Activated CD4-positive, alpha-beta memory T cell treated with anti-CD3 and anti-CD28 coated beads, Interleukin-2, amount 10 ng/mL, durations not matched to agents 7 days and 5 days (primary cell): ENCODE measurements at places on chromosomes 2 and 18. TPM values are rescaled to one million over a fixed set of nuclear protein-coding genes. Genes with fewer than 3 reads are reported as not detected.
A peak's percentile ranks its signal among the peaks of the same experiment; 100 is the strongest.

RSAD2 gene
- total RNA-seq: 119 TPM

RAPGEF4 gene
- total RNA-seq: 0.23 TPM

GLI2 gene
- total RNA-seq: 0.75 TPM

CHRND gene
- not detected for total RNA-seq

GKN2 gene
- total RNA-seq: not detected

MAP2 gene
- total RNA-seq: not detected

COPS8 gene
- total RNA-seq: 44.0 TPM

CAMKMT gene
- 11.6 TPM for total RNA-seq

CCDC148 gene
- not detected for total RNA-seq

GRB14 gene
- not detected for total RNA-seq

ATP5MC3 gene
- 210 TPM for total RNA-seq

LOXL3 gene
- total RNA-seq: 0.70 TPM

M1AP gene
- not detected for total RNA-seq

TMEM37 gene
- total RNA-seq: not detected

- DNase-seq: no peak
- no peak overlapping the region for H3K27ac ChIP-seq
- no peak overlapping the region for H3K4me3 ChIP-seq
Observed at GRCh38 chr2:120958623-120959366, 223.1 kb downstream of the GLI2 start.

DNA sequence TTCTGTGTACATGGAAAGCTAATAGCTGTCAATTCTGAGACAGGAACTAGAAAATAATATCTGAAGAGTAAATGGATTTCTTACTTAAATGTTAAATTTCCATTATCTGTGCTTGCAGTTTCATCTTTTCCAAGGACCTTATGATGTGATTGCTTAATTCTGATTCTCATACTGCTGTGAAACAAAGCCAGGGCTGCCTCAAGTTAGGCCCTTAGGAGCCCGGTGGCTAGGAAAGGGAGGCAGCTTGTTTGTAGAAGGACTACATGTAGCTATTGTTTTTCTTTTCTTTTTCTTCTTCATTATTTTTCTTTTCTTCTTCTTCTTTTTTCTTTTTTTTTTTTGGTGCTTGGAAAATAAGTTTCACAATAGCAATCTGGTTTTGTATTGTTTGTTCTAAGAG lies 50.5 kb downstream of the XRCC5 start:
- no peaks in the 10 kb centered on the region for H3K27me3 ChIP-seq
- no peak overlapping the region for H3K4me3 ChIP-seq

GRCh38 chr2:168853471-168853870 lies 36.8 kb downstream of the SPC25 start:
- DNase-seq: no peak
- no peak overlapping the region for H3K27ac ChIP-seq
- no peaks in the 10 kb centered on the region for H3K27me3 ChIP-seq

GRCh38 chr2:73217160-73217559 lies 3.1 kb downstream of the SMYD5 start:
- no peak overlapping the region for H3K4me3 ChIP-seq
- DNase-seq: no peak
- H3K27ac ChIP-seq: no peak overlapping the region

- no peak overlapping the region for H3K27ac ChIP-seq
- no peaks in the 10 kb centered on the region for H3K27me3 ChIP-seq
- DNase-seq: no peak
- H3K4me3 ChIP-seq: no peak overlapping the region
Observed at GRCh38 chr2:109066501-109066900, 62.5 kb upstream of the SH3RF3 start.

GRCh38 chr18:14921031-14921430 lies 173.1 kb downstream of the ANKRD30B start:
- H3K27ac ChIP-seq: no peak overlapping the region
- H3K27me3 ChIP-seq: no peaks in the 10 kb centered on the region
- H3K36me3 ChIP-seq: no peaks in the 10 kb centered on the region
- no peak overlapping the region for H3K4me3 ChIP-seq
- no peak for DNase-seq

DNA sequence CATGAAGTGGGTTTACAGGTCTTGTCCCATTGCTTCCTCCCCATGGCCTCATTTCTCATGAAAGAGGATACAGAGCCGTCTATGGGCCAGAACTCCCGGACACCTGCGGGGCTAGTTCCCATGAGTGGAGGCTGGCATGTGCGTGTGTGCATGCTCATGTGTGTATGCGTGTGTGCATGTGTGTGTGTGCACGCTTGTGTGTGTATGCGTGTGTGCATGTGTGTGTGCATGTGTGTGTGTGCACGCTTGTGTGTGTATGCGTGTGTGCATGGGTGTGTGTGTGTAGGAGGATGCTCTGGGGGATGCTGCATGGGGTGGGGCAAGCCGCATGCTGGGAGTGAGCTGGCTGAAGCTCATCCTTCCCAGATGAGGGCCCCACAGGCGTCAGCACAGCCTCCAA lies 20.8 kb downstream of the INHBB start:
- no peaks in the 10 kb centered on the region for H3K4me1 ChIP-seq
- no peaks in the 10 kb centered on the region for H3K36me3 ChIP-seq
- H3K27me3 ChIP-seq: peaks cover 19% of the 10 kb centered on the region
- DNase-seq: no peak
- no peak overlapping the region for H3K27ac ChIP-seq

- H3K4me3 ChIP-seq: no peak overlapping the region
- no peak overlapping the region for H3K27ac ChIP-seq
- DNase-seq: peak; percentile 12
- H3K36me3 ChIP-seq: no peaks in the 10 kb centered on the region
Observed at GRCh38 chr2:20450201-20450999, 3.5 kb downstream of the RHOB start.

DNA sequence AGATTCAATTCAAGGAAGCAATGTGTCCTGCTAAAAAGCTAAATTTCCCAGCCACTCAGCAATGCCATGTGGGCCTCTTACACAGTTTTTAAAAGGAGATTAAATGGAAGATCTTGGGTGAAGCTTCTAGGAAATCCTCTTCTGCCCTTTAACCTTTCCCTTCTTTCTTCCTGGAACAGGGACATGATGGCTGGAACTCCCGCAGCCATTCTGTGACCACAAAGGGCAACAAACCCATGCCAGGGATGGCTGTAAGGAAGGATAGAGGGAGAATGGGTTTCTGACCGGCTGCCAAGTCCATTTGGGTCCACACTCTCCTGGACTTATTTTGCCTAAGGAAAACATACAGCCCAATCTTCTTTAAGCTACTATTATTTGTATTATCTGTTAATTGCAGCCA lies 52.6 kb upstream of the ASAP2 start:
- no peaks in the 10 kb centered on the region for H3K4me1 ChIP-seq
- DNase-seq: no peak
- H3K27me3 ChIP-seq: peaks cover 22% of the 10 kb centered on the region
- H3K36me3 ChIP-seq: no peaks in the 10 kb centered on the region
- H3K27ac ChIP-seq: no peak overlapping the region

GRCh38 chr2:220814441-220814840 lies 757.7 kb downstream of the EPHA4 start:
- H3K27me3 ChIP-seq: no peaks in the 10 kb centered on the region
- no peak overlapping the region for H3K4me3 ChIP-seq
- DNase-seq: no peak
- H3K27ac ChIP-seq: no peak overlapping the region
- H3K4me1 ChIP-seq: no peaks in the 10 kb centered on the region
- no peaks in the 10 kb centered on the region for H3K36me3 ChIP-seq

- H3K4me1 ChIP-seq: no peaks in the 10 kb centered on the region
- H3K27ac ChIP-seq: no peak overlapping the region
- no peaks in the 10 kb centered on the region for H3K36me3 ChIP-seq
- H3K27me3 ChIP-seq: no peaks in the 10 kb centered on the region
- H3K4me3 ChIP-seq: no peak overlapping the region
- DNase-seq: no peak
Observed at GRCh38 chr2:213787869-213788268, 503.6 kb downstream of the SPAG16 start.

- peaks cover 47% of the 10 kb centered on the region for H3K4me1 ChIP-seq
- H3K27me3 ChIP-seq: no peaks in the 10 kb centered on the region
- H3K4me3 ChIP-seq: peak overlapping the region; percentile 47
- H3K27ac ChIP-seq: peak overlapping the region; percentile 89
- peak; percentile 73 for DNase-seq
Observed at GRCh38 chr2:43184339-43184895, 42.0 kb downstream of the ZFP36L2 start.

- no peak overlapping the region for H3K4me3 ChIP-seq
- H3K36me3 ChIP-seq: no peaks in the 10 kb centered on the region
- no peak for DNase-seq
- H3K27me3 ChIP-seq: no peaks in the 10 kb centered on the region
- no peaks in the 10 kb centered on the region for H3K4me1 ChIP-seq
- no peak overlapping the region for H3K27ac ChIP-seq
Observed at GRCh38 chr2:6679471-6679870, 186.2 kb downstream of the CMPK2 start.

DNA sequence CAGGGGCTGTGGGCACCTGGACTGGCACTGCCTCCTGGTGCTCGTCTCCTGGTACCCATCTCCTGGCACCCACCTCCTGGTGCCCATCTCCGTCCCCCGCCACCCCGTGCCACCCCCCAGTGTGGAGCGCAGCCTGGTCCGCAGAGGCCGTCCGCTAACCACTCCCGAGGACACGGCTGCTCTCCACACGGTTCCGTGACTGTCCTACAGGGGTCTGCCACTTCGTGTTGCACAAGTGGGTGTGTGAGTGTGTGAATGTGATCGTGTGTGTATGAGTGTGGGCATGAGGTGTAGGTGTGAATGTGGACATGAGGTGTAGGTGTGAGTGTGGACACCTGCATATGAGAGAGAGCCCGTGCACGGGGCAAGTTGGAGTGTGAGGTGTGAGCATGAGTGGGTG lies 119.4 kb upstream of the HS6ST1 start:
- H3K36me3 ChIP-seq: no peaks in the 10 kb centered on the region
- H3K4me3 ChIP-seq: no peak overlapping the region
- H3K27me3 ChIP-seq: no peaks in the 10 kb centered on the region
- DNase-seq: peak; percentile 14
- no peak overlapping the region for H3K27ac ChIP-seq
- no peaks in the 10 kb centered on the region for H3K4me1 ChIP-seq

- H3K27ac ChIP-seq: no peak overlapping the region
- no peak overlapping the region for H3K4me3 ChIP-seq
- no peak for DNase-seq
- H3K4me1 ChIP-seq: no peaks in the 10 kb centered on the region
- H3K36me3 ChIP-seq: no peaks in the 10 kb centered on the region
- H3K27me3 ChIP-seq: no peaks in the 10 kb centered on the region
Observed at GRCh38 chr2:240356700-240357640, 78.5 kb upstream of the GPC1 start.

- peaks cover 58% of the 10 kb centered on the region for H3K4me1 ChIP-seq
- peaks cover 38% of the 10 kb centered on the region for H3K36me3 ChIP-seq
- peak overlapping the region; percentile 88 for H3K27ac ChIP-seq
- no peak overlapping the region for H3K4me3 ChIP-seq
- DNase-seq: no peak
Observed at GRCh38 chr2:160429248-160430000, 64.2 kb downstream of the RBMS1 start.

GRCh38 chr2:216426166-216426777 lies 14.0 kb downstream of the SMARCAL1 start:
- H3K4me1 ChIP-seq: peaks cover under 1% of the 10 kb centered on the region
- DNase-seq: no peak
- H3K27me3 ChIP-seq: no peaks in the 10 kb centered on the region
- H3K36me3 ChIP-seq: peaks cover 81% of the 10 kb centered on the region
- no peak overlapping the region for H3K4me3 ChIP-seq

GRCh38 chr18:79729611-79730010 lies 50.0 kb downstream of the CTDP1 start:
- H3K4me3 ChIP-seq: no peak overlapping the region
- H3K27me3 ChIP-seq: no peaks in the 10 kb centered on the region
- no peaks in the 10 kb centered on the region for H3K4me1 ChIP-seq
- H3K27ac ChIP-seq: no peak overlapping the region
- DNase-seq: no peak

DNA sequence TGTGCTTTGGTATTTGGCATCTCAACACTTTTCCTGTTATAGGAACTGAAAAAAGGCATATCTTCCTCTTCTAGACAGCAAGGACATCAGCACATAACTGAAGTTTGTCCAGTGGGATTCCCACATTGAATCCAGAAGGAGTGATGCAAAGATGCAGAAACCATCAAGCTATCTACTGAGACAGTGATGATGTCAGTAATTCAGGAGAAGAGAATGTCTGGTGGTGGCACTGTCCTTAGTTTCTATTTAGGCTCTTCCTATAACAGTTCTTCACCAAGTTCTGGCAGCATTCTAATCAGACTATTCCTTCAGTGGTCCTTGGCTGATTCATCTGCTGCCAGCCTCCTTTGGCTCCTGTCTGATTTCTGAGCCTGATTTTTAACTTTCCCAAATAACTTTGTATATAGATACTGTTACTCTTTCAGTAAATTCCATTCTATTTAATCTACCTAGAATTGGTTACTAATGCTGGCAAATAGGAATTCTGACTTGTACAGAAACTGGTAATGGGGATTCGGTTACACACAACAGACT lies 56.6 kb upstream of the AGPS start:
- H3K27ac ChIP-seq: no peak overlapping the region
- H3K36me3 ChIP-seq: no peaks in the 10 kb centered on the region
- peaks cover 16% of the 10 kb centered on the region for H3K4me1 ChIP-seq
- no peaks in the 10 kb centered on the region for H3K27me3 ChIP-seq
- H3K4me3 ChIP-seq: no peak overlapping the region

GRCh38 chr2:194867328-194867727 lies 789.7 kb upstream of the SLC39A10 start:
- no peak for DNase-seq
- no peaks in the 10 kb centered on the region for H3K4me1 ChIP-seq
- no peaks in the 10 kb centered on the region for H3K27me3 ChIP-seq
- no peak overlapping the region for H3K27ac ChIP-seq

DNA sequence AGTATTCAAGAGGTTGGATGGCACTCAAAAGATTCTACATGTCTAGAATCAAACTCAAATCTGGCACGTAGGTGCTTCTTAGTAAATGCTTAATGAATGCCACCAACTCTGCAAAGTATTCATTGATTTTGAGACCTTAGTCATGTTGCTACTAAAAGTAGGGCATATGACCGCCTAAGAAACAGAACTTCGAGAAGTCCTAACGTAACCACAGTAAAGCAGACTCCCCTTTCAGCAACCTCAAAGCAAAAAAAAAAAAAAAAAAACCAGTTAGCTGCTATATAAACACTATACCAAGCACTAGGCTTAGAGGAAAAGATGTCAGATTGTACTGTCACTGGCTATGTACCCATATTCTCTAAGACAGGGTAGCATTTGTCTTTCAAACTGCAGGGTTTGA lies 33.9 kb downstream of the PTCD3 start:
- peaks cover 87% of the 10 kb centered on the region for H3K36me3 ChIP-seq
- H3K27me3 ChIP-seq: no peaks in the 10 kb centered on the region
- peaks cover 11% of the 10 kb centered on the region for H3K4me1 ChIP-seq
- peak overlapping the region; percentile 40 for H3K27ac ChIP-seq
- H3K4me3 ChIP-seq: no peak overlapping the region
- no peak for DNase-seq
